GM23248 (cell line): ENCODE measurements at places on chromosomes 2 and 18. TPM values are rescaled to one million over a fixed set of nuclear protein-coding genes. Genes with fewer than 3 reads are reported as not detected.

DNA sequence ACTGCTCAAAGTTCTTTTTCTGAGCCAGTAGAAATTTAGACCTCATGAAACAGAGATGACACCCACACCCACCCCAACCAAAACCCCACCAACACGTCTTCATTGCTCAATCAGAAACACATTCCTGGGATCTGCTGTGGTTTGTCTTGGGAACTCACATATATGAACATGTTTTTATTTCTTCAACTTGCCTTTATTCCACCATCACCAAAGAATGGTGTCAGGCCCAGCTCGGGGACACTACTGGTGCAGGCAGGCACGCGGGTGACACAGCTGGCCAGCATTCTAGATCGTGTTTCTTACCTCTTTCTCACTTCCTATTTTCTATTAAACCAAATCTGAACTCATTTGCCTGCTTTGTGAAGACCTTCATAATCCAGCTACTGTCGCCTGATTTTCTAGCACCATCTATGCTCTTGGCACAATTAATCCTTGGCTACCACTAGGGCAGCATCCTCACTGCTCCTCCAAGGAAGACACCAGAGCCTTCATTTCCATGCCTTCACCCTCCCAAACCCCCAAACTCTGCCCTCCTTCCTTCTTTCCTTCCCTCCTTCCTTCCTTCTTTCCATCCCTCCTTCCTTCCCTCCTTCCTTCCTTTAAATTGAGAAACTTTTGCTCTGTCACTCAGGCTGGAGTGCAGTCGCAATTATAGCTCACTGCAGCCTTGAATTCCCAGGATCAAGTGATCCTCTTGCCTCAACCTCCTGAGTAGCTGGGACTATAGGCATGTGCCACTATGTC, 157.1 kb downstream of the BCL2 start:
- no peaks in the 10 kb centered on the region for H3K36me3 ChIP-seq
- H3K27ac ChIP-seq: peak overlapping the region; percentile 85
- no peaks in the 10 kb centered on the region for H3K27me3 ChIP-seq

DNA sequence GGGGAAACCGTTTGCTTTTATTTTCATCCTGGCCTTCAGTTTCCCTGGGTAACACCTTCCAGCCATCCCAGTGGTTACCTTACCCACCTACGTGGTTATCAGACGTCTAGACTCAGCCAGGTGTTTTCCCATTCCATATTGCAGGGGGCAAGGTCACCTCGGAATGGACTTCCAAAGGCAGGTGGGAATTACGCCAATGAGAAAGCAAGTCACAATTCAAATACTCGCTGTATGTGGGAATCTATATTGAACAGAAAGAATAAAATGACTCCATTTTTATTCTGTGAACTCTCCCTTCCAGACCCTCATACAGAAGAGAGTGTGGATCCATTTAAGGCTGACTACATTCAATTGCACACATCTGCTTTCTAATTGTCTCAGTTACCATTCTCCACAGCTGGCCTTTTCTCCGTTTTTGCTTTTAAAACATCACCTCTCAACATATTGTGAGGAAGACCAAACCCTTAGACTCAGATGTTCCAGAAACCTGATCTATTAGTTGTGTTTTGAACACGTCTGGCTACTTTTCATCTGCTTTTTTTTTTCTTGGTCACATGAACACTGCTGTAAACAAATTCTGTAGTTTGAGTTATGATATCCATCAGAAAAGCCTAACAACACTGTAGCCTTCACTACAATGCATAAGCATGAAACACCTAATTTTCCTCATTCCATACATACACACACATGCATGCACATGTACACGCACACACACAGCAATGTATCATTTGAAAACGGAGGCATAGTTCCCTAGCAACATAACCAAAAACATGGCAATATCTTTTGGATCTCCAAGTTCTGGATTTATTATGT, 59.8 kb downstream of the BCL2 start:
- no peak overlapping the region for H3K27ac ChIP-seq
- no peaks in the 10 kb centered on the region for H3K36me3 ChIP-seq
- no peak for DNase-seq
- H3K27me3 ChIP-seq: no peaks in the 10 kb centered on the region
- H3K4me3 ChIP-seq: no peak overlapping the region

DNA sequence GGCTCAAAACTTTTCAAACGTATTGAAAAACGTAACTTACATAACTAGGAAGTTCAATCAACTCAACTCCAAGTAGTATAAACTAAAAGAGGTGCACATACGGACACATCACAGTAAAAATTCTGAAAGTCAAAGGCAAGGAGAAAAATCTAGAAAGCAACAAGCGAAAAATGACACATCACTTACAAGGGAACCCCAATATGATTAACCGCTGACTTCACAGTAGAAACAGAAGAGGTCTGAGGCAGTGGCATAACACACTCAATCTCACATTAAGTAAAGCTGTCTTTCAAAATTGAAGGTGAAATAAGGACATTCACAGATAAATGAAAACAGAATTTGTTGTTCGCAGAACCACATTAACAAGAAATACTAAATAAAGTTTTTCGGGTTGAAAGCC, 32.7 kb downstream of the PPP4R1 start:
- DNase-seq: no peak
- no peaks in the 10 kb centered on the region for H3K4me1 ChIP-seq
- no peak overlapping the region for H3K27ac ChIP-seq
- H3K27me3 ChIP-seq: no peaks in the 10 kb centered on the region
- H3K4me3 ChIP-seq: no peak overlapping the region

- H3K4me3 ChIP-seq: no peak overlapping the region
- no peak for DNase-seq
- H3K36me3 ChIP-seq: no peaks in the 10 kb centered on the region
- no peaks in the 10 kb centered on the region for H3K4me1 ChIP-seq
- H3K27me3 ChIP-seq: no peaks in the 10 kb centered on the region
Observed at GRCh38 chr2:65731476-65731875, 299.1 kb upstream of the SPRED2 start.

- no peak overlapping the region for H3K4me3 ChIP-seq
- H3K27me3 ChIP-seq: no peaks in the 10 kb centered on the region
- no peak overlapping the region for H3K27ac ChIP-seq
- H3K36me3 ChIP-seq: no peaks in the 10 kb centered on the region
- DNase-seq: peak; percentile 23
Observed at GRCh38 chr18:62928326-62928725, 213.0 kb downstream of the PHLPP1 start.

CRYBA2 gene
- not detected in 2 replicates for total RNA-seq

CHRNG gene
- total RNA-seq: not detected in 2 replicates

DNA sequence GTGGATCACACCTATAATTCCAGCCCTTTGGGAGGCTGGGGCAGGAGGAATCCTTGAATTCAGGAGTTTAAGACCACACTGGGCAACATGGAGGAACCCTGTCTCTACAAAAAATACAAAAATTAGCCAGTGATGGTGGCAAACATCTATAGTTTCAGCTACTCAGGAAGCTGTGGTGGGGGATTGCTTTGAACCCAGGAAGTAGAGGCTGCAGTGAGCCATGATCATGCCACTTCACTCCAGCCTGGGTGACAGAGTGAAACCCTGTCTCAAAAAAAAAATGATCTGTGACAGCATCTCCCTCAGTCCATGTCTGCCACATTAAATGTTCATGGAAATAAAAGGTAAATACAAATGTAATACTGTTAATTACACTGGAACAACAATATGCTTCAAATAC, 121.4 kb upstream of the COL5A2 start:
- H3K36me3 ChIP-seq: no peaks in the 10 kb centered on the region
- DNase-seq: no peak
- H3K4me3 ChIP-seq: no peak overlapping the region

DNA sequence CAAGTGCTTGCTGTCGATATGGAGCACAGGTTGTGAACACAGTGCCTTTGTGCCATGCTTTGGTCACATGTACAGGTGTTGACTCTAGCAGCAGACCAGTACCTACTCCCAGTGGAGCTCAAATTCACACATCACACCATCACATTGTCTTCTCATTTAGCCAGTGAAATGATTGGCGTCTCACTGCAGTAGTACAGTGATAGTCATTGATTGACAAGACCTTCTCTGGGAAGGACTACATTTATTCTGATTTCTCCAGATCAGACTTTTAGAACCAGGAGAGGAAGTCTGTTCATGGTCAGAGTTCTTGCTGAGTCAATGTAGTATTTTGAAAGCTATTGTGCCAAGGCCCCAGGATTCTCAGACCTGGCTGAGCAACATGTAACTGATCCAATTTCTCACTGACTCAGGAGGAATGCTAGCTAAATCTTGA, 75.2 kb downstream of the FMNL2 start:
- H3K4me3 ChIP-seq: no peak overlapping the region
- peaks cover 44% of the 10 kb centered on the region for H3K4me1 ChIP-seq
- H3K36me3 ChIP-seq: no peaks in the 10 kb centered on the region
- peak overlapping the region; percentile 54 for H3K27ac ChIP-seq

DNA sequence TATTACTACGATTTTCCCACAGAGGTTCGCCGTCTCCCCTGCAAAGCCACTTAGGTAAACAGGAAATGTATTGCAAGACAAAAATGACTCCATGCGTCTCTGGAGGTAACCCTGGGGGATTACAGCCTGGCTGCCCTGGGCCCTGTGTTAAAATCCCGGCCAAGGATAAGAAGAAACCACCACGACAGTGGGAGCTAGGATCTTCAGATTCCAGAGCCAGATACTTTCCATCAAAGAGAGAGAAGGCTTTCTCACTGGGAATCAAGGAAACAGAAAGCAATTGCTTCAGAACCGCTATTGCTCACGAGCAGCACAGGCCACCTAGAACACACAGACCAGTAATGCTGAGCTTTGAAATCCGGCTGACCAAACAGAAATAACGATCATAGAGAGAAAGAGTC, 97.9 kb upstream of the ZNF516 start:
- H3K4me1 ChIP-seq: 0 out of 2 replicates have a peak, but pooled peaks cover 4% of the 10 kb centered on the region
- H3K27me3 ChIP-seq: no peaks in the 10 kb centered on the region
- no peak overlapping the region for H3K27ac ChIP-seq

GRCh38 chr2:238042849-238043584, 17.8 kb upstream of the SCLY start:
- peaks cover 12% of the 10 kb centered on the region; the same call in 1 of the 2 replicates for H3K36me3 ChIP-seq
- H3K4me3 ChIP-seq: no peak overlapping the region
- H3K27me3 ChIP-seq: no peaks in the 10 kb centered on the region
- DNase-seq: no peak
- H3K27ac ChIP-seq: no peak overlapping the region
- no peaks in the 10 kb centered on the region for H3K4me1 ChIP-seq

- peaks cover 23% of the 10 kb centered on the region for H3K36me3 ChIP-seq
- no peaks in the 10 kb centered on the region for H3K27me3 ChIP-seq
- no peak overlapping the region for H3K4me3 ChIP-seq
- no peaks in the 10 kb centered on the region for H3K4me1 ChIP-seq
Observed at GRCh38 chr2:127277028-127277427, 16.9 kb downstream of the ERCC3 start.

GRCh38 chr2:225165052-225165451, 122.8 kb upstream of the DOCK10 start:
- no peaks in the 10 kb centered on the region for H3K36me3 ChIP-seq
- peak overlapping the region; percentile 46; the same call in 1 of the 2 replicates for H3K27ac ChIP-seq
- peaks cover 14% of the 10 kb centered on the region for H3K4me1 ChIP-seq
- peak overlapping the region; percentile 43 for H3K4me3 ChIP-seq
- no peaks in the 10 kb centered on the region for H3K27me3 ChIP-seq
- peak; percentile 87 for DNase-seq

GRCh38 chr2:97840198-97840597, 126.8 kb downstream of the ZAP70 start:
- no peaks in the 10 kb centered on the region for H3K4me1 ChIP-seq
- no peak overlapping the region for H3K4me3 ChIP-seq
- H3K36me3 ChIP-seq: 0 out of 2 replicates have a peak, but pooled peaks cover 10% of the 10 kb centered on the region
- H3K27me3 ChIP-seq: no peaks in the 10 kb centered on the region
- no peak overlapping the region for H3K27ac ChIP-seq
- no peak for DNase-seq

DNA sequence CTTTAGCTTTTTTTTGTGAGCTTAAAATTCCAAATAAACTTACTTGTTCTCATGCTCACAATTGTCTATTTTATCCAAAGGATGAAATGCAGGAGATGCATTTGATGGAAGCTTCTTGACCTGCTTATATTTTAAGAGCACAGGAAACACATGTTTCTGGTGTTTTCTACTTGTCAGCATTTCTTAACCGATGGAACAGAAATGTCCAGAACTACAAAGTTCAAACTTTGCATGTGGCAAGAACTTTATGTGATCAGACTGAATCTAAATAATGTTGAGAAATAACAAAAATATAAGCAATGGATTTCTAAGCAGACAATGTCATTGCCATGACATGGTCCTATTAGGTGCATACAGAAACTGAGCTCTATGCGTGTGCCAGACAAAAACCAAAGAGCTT, 9.9 kb upstream of the CTLA4 start:
- H3K27me3 ChIP-seq: peaks cover 16% of the 10 kb centered on the region
- no peak for DNase-seq
- H3K4me1 ChIP-seq: no peaks in the 10 kb centered on the region
